ENCODE measurements at places on chromosomes 6 and 20.

GRCh38 chr6:104705095-104705707 lies 154.5 kb downstream of the HACE1 start:
- DNase-seq, result no peak

DNA sequence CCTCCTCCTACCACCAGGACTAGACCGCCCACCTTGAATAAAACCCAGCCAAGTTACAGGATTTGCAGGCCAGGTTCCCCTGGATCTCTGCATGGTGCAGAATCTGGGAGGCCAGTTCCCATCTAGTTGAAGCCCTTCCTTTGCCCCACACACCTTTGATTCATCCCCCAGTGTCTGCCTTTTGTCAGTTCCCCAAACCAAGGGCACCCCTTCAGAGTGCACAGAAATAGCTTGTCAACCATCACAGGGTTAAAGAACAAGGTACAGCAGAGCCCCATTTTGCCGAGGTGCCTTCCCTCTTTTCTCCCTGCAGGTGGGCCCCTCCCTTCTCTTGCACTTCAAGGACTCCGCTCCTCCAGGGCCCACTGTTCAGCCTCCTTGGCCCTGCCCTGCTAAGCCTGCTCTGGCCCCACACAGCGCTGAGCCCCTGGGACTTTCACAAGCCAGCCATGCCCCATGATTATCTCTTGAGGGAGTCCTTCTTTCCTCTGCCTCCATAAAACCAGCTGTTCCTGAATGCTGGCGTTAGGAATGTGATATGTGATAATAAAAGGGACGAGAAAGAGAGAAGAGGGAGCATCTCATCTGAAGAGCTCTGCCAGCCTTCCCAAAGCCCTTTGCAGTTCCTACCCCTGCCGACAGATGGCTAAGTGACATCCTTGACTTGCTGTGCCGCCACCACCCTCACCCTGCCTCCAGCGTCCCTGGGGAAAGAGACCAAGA lies 280.3 kb downstream of the CDC5L start:
- no peak for DNase-seq

DNA sequence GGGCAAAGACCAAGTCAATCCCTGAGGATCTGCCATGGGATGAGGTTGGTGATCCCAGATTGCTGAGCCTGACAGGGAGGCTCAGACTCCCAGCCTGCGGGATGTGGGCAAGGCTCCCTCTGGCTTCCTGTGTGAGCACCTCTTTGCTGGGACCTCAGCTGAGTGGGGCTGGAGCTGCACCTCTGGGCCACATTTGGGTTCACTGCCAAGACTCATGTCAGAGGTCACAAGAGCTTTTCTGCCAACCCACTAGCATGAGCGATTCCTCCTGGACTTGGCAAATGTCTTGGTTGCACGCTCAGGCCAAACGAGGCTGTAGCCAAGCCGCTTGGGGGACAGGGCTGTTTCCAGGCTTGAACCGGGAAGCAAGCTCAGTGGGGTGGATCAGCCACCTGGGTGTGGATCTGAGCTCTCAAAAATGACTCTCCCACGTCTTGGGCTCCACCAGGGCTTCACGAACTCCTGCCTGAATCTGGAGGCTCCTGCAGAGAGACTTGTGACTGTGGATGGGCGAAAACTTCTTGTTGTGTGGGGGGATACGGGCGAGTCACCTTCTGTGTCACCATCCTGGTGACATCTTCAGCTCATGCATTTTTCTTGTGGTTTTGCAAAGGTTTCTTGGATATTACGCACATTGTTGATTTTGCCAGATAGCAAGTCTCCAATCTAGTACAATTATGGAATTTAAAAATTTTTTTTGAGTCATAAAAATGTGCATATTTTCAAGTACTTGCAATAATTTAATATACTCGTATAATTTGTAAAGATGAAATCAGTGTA lies 359.5 kb downstream of the CDH4 start:
- no peak for DNase-seq

DNA sequence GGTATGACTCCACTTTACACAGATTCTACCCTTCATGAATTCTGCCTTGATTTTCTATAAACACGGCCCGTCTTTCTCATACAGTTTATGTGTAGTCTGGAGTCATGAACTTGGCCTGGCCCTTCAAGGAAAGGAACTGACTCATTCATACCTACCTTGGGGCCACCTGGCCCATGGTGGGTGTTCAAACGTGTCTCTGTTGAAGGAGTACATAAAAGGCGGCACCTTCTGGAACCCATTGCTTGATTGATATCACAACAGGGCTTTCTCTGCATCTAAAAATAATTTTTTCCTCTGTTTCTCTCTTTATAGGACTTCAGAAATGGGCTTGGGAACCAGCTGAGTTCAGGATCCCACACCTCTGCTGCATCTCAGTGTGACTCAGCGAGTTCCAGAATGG lies 363.0 kb upstream of the SOX4 start:
- no peak for DNase-seq

GRCh38 chr20:48681873-48682426 lies 145.8 kb downstream of the PREX1 start:
- no peak for DNase-seq

- DNase-seq, result no peak
These were observed 133.5 kb downstream of the MAN1A1 start for GRCh38 chr6:119215885-119216590.

DNA sequence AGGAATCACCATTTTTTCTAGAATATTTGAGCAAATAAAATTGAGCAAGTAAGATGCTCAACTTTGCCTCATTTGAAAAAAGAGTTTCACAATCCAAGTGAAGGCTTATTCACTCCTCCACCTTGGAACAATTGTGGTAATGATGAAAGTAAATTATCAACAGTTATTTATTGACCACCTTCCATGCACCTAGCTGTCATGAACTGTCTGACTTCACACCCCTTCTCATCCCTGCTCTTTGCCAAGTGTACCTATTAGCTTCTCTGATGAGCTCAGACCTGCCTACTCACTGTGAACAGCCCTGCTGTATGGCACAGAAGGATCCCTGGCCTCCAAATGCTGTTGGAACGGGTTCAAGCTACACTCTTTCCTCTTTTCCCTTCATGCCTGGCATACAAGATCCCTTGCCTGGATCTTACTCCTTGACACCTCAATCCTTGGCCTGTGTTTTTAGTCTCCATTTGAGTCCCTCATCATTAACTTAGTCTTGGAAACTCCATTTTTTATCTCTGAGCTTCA lies 99.0 kb upstream of the PREP start:
- no peak for DNase-seq

DNA sequence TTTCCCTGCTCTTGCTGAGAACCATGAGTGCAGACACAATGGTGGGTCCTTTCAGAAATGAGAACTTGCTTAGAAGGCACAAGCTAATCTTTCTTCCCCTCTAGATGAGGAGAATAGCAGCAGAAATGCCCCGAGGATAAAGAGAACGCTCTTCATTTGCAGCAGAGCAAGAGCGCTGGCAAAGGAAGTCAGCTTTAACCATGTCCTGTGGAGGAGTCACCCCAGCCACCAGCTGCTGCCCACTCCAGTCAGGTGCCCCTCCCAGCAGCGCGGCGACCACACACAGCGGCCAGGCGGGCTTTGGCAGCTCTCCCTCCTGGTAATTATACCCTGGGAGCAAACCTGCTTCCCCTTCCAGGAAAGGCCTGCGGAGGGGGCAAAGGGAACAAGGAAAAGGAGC lies 42.4 kb upstream of the EMILIN3 start:
- DNase-seq, result no peak

- no peak for DNase-seq
These were observed 143.8 kb downstream of the ZMYND8 start for GRCh38 chr20:47212606-47213207.

DNA sequence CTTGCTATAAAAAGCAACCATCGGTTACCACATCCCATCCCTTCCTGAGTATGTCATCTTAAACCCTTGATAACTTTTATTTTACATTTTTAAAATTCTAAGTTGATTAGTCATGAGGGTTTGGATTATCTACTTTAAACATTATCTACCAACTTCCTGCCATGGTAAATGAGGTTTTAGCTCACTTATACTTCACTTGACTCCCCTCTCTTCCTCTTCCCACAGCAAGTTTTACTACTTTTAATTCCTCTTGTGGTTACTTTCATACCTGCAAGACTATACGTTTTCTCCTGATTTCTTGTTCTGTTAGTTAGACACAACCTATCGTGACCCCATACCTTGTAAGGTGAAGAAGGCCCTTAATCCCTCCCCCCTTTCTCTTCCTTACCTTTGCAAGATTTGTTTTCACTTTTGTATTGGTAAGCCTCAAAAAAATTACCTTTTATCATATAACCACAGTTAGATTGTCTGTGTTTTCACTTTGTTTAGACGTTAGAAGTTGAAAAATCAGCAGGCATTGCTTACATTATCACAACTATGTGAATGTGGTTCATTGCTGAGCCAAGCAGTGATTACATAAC lies 60.1 kb upstream of the OGFRL1 start:
- no peak for DNase-seq

GRCh38 chr20:64083804-64084684 lies at the start of gene LKAAEAR1:
LKAAEAR1 (minus strand) TSS chr20:64084398; CDS start chr20:64084219, 179 bp downstream.
- no peak for DNase-seq

- DNase-seq, result no peak
These were observed 34.3 kb downstream of the HLA-DMB start for GRCh38 chr6:32906539-32906938.

- no peak for DNase-seq
These were observed 29.0 kb downstream of the PDYN start for GRCh38 chr20:1964659-1965405.

GRCh38 chr20:49986049-49986448 lies 3.3 kb downstream of the SNAI1 start:
- DNase-seq, result no peak

GRCh38 chr6:26158076-26158580 lies 70.9 kb downstream of the HFE start:
- peak; percentile 69 for DNase-seq

DNA sequence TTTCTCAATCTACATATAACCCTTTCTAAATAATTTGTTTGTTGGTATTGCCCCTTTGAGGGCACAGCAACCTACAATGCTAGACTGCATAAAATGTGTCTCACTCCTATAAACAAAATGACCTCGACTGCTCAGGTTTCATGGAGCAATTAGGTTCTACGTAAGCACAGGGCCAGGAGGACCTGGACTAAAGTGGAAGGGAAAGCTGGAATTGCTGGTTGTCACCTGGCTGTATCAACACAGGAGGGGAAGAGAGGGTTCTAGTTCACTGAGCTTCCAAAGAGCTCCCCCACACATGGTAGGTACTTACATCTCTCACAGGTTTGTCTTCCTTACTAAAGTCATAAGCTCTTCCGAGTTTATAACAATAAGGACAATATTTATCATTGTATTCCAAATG lies 51.0 kb downstream of the NCOA6 start:
- DNase-seq, result no peak

GRCh38 chr6:144171406-144171805 lies 21.1 kb downstream of the STX11 start:
- no peak for DNase-seq

GRCh38 chr20:58894652-58895447 lies 42.3 kb downstream of the GNAS start:
- DNase-seq, result no peak

DNA sequence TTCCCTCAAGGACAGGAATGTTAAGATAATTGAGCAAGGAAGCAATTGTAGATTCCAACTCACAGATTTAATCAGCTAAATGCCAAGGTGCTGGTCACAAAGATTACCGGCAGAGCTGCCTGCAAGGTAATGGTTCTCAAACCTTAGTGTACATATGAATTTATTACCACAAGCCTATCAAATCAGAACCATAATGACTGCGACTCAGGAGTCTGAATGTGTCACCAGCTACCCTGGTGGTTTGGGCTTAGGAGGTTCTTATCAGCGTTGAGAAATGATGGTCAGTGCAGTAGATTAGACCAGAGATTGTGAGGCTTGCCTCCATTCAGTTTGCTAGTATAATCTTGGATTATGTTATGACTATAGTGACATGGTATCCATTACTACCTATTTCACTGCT lies 78.9 kb downstream of the MTFR2 start:
- DNase-seq, result no peak

DNA sequence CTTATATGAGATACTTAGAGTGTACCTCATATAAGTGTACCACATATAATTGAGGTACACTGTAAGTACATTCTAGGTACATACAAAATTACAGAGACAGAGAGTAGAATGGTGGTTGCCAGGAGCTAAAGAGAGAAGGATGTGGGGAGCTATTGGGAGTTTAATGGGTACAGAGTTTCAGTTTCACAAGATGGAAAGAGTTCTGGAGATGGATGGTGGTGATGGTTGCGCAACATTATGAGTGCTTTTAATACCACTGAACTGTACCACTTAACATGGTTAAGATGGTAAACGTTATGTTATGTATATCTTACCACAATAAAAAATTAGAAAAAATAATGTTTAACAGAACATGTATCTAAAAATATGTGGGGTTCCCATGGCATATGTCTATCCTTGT lies 69.4 kb downstream of the PRND start:
- DNase-seq, result no peak

DNA sequence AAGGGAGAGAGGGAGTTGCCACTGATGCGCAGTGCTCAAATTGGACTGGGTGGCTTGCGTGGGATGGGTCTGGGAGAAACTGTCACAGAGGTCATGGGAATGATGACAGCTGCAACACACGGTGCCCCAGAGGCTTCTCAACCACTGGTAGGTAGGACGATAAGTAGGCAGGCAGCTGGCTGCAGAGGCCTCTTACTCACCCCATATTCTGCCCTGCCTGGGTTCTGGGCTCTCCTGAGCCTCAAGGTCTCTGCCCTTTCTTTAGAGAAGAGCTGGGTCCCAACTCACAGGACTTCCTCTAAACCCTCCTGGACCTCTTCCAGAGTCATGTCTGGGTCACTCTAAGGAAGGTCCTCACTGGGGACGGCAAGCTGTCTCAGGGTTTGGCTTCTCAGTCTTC lies 37.2 kb upstream of the RNF24 start:
- DNase-seq, result no peak

DNA sequence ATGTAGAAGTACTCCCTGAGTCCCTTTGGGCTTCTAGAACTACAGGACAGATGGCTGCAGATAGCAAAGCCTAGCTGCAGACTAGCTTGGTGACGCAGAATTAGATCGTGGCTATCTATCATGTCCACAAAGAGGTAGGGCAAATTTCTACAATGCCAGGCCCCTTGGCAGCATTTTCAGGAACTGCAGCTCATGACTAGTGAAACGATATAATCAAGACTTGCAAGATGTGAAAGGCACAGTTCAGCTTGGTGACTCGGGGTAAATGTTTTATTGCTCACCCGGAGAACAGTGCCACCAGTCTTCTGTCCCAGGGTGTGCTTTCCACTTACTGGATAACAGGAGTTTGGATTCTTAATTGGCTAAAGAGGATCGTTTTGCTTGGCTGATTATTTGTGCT lies 108.7 kb upstream of the LY86 start:
- DNase-seq, result no peak

DNA sequence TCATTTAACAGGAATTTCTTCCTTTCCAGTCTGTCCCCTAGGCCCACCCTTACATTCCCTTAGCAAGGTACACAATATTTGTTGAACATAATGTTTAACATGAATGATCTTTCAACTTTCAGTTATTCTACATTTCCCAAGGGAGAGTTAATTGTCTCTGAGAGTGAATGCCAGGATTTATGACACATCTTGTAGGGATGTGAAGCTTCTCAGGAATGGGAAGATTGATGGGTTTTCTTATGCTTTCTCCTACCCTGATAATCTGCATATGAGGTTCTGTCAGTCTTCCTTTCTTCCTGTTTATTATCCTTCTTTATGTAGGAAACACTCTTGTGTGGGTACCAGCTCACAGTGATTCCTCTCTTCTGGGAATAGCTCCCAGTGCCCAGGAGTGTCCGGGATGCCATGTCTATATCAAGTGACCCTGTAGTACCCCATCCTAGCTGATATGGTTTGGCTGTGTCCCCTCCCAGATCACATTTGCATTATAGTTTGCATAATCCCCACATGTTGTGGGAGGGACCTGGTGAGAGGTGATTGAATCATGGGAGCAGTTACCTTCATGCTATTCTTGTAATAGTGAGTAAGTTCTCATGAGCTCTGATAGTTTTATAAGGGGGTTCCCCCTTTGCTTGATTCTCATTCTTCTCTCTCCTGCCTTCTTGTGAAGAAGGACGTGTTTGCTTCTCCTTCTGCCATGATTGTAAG lies 7.1 kb upstream of the FYN start:
- DNase-seq, result no peak
